Bone marrow (tissue), 2 donors: ENCODE measurements at places on chromosomes 6 and 20.

GRCh38 chr20:46242390-46242789 is 65.9 kb downstream of the CDH22 start:
- DNase-seq, result no peak

DNA sequence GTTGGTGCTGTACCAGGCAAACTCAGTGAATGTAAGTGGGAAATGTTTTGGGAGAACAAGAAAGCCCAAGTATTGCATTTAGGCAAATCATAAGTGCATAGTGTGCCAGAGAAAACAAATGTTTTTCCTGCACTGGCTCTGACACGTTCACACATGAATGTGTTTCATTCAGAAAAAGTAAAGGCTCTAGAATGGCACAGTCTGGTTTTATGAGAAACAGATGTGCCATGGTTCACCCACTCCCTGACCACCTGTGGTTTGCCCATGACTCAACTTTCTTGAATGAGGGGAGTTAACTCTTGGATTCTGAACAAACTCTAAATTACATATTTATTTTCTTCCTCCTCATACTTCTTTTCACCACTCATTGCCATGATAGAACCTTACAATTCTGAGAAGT is 126.9 kb downstream of the KCNQ5 start:
- no peak for DNase-seq

- no peak for DNase-seq
Measured at GRCh38 chr6:5337573-5337972, 76.3 kb downstream of the FARS2 start.

DNA sequence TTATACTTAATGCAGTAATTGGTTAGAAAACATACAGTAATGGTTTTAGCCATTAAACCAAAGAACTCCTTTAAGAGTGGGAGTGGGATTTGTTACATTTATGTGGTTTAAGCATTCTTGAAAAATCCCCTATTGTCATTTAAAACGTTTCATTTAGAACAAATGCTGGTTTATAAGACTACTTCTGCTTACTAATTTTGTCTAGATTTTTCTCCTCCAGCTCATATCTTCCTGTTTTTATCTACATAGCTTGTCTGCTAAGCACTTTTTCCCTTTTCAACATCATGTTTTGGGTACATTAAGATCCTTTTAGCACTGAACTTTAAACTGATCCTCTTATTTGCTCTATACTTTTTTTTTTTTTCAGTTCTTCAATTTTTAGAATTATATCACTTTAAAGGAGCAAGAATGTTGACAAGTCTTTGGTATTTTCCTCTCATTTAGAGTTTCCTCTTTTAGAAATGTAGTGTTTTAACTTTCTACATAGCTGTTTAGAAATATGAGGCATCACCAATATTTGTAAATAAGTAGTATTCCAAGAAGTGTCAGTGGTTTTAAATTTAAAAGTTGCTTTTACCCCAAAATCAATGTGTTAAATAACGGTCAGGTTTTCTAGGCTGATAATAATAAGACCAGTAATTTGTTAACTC is 80.9 kb downstream of the SESN1 start:
- no peak for DNase-seq

DNA sequence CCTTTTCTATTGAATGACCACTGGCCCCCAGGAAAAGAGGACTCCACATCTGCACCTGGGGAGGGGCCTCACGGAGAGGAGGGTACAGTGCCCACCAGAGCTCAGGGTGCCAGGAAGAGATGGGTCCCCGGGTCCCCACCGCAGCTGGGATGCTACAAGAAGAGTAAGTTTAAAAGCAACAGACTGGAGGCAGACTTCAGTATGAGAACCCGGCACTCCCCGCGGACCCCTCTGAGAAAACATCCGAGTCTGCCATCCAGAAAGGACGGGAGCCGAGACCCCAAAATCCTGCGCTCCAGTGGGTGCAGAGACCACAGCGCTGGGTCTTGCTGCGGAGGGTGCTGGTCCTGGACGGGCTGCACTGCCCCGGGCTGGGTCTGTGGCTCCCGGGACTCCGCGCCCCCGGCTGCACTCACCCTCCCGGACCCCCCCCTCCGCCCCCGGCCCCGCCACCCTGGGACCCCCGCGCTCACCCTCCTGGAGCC is 350 bp downstream of the HELZ2 start:
- no peak for DNase-seq

- DNase-seq, result peak; percentile 75
Measured at GRCh38 chr6:149864578-149865535, 698 bp upstream of the LRP11 start.

DNA sequence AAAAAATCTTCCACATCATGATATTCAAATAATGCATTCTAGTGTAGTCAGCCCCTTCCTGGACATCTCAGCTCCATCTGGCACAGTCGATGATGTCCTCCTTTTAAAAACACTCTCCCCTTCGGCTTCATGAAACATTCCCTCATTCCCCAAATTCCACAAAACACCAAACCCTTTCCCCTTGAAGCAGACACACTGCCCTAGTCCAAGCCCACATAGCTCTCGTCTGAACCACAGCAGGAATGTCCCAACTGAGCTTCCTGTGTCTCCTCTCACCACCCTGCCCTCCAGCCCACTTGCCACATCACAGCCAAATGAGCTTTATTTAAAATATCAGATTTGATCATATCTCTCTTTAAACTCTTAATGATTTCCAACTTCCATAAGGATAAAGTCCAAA is 106.4 kb upstream of the CARMIL1 start:
- no peak for DNase-seq

GRCh38 chr6:53854843-53855567 is 60.2 kb downstream of the LRRC1 start:
- no peak for DNase-seq

DNA sequence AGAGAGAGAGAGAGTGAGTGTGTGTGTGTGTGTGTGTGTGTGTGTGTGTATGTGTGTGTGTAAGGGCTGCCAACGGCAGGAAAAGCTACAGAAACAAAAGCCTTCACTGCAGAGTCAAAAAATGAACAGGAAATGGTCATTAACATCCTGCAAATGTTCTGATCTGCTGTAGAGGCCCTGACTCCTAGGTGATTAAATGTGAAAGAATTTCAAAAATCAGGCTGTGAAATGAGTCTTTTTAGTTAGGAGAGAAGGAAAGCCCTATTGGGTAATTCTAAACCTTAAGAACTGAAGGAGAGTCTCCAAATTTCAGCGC is 166.5 kb upstream of the MYLIP start:
- DNase-seq, result no peak

GRCh38 chr6:147204060-147204785 is at the start of gene STXBP5:
Gene STXBP5 (plus strand): TSS chr6:147204417. CDS start chr6:147204533, 116 bp downstream.
- peak; percentile 27 for DNase-seq

- DNase-seq, result no peak
Measured at GRCh38 chr20:8255945-8256632, 124.0 kb downstream of the PLCB1 start.

DNA sequence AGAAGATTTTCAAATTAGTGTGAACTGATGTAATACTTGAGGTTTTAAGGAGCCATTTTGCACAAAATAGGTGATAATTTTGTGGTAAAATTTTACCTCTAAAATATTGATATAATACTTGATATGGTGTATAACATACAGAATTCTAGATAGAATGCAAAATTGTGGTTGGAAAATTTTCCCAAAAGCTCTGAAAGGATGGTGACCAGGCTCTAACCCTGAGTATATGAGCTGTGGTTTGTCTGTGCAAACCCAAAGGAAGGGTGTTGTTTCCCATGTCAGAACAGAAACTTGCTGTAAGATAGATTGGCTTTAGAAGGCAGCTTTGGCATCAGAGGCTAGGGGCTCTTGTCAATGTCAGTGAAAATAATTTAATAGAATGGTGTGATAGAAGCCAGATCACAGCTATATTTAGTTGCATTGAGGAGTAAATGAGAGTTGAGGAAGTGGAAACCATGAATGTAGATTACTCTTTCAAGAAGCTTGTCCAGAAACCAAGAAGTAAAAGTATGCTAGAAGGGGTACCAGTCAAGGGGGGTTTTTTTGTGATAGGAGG is 257.7 kb downstream of the FARS2 start:
- no peak for DNase-seq

GRCh38 chr20:63497138-63497945 is 1.5 kb downstream of the EEF1A2 start:
- no peak for DNase-seq

GRCh38 chr6:116136933-116137340 is 11.0 kb upstream of the COL10A1 start:
- DNase-seq, result no peak

GRCh38 chr6:1228754-1229191 is 83.1 kb upstream of the FOXQ1 start:
- no peak for DNase-seq

DNA sequence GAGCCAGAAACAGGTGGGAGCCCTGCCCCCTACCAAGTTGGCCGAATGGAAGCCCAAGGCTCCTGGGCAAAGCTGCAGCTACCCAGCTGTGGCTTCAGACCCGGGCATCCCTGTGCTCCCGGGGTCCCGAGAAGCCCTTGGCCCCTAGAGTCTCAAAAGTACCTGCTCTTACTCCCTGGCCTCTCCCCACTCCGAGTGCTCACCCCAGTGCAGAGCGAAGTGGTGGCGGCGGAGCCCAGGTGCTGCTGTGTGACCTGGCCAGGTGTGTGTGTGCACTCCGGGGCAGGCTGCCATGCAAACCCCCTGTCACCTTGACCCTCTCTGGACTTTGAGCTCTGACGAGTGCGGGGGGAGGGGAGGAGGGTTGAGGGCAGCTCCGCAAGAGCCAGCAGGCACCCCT is 493.8 kb upstream of the MANEA start:
- no peak for DNase-seq

- no peak for DNase-seq
Measured at GRCh38 chr6:32692019-32692418, 25.6 kb upstream of the HLA-DQB1 start.

DNA sequence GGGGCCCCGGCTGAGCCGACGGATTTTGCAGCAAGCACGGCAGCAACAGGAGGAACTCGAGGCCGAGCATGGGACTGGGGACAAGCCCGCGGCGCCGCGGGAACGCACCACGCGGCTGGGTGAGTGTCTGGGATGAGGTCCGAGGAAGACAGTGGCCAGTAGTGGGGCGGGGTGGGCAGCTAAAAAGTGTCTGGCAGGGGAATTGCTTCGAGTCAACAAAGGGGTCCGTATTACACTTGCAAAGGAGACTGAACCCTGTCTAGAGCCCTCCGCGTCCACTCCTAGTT is 356 bp downstream of the BYSL start:
- no peak for DNase-seq

GRCh38 chr20:23435626-23436539 is 3.6 kb upstream of the CSTL1 start:
- no peak for DNase-seq

DNA sequence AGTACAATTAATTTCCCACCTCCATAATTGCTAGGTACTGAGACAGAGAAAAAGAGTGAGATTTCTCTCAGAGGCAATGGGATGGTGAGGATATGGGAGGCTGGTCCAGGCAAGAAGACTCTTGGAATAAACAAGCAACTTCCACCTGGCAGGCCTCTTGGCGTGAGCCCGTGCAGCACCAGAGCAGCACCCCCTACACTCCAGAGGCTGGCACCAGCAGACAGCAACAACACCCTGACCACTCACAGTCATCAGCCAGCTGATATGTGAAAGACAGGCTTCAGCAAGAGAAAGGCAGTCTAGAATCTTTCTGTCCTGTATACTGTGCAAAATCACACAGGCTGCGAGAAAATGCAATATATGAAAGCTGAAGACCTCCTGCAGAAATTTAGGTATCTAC is 59.7 kb downstream of the KIF13A start:
- DNase-seq, result no peak

DNA sequence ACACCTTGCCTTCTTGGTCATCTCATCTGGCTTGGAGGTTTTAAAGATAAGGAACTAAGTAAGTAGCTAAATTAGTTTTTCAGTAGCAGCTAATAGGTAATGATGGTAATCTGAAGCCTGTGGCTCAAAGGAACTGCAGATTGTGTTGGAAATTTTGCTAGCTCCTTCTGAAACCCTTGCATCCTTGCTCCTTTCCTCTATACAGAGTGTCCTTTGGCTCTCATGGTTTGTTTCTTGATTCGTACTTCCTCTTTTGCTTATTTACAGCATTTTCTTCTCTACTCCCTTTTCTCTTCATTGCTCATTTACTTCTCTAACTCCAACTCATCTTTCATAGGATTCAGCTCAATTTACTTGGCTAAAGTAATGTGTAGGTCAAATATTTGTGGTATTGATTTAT is 19.0 kb downstream of the LRRC1 start:
- DNase-seq, result no peak
